ENCODE measurements at places on chromosomes 16 and 17.

DNA sequence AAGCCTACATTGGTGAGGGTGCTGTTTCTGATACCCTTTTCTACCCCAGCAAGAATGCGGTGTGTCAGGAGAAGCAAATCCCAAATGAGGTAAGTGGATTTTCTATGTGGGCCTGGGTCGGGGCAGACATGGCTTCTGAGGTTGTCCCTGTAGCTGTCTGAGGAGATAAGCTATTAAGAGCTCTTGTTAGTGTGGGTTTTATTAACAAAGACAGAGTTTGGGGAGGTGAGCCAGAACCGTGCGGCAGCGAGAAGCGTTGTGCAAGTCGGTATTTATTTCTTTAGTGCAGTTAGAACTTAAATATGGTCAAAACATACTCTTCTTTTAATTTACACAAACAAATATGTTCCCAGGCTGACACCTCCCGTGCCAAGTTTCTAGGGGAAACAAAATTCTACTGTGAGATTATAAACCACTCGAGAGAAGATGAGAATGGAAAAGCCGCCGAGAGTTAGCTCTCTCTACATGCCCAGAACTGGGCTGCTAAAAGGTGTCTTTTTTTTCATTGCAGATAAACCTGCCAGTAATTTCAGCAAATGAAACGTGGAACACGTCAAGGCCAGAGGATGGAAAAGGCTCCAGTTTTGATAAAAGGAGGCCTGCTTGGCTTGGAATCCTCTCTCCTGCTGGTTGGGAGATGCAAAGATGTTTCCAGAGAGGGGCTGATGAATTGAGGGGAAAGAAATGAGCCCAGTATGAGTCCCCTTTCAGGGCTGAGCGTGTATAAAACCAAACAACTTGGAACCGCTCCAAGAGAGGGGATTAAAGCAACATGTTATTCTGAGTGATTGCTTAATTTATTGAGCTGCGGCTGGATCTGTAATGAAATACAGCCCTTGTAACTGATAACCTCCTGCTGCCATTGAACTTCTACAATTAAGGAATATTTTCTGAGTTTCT lies 254.6 kb downstream of the MRTFB start:
- no peak for DNase-seq

GRCh38 chr17:50003911-50004310 lies 8.9 kb upstream of the DLX3 start:
- DNase-seq: no peak

- peak; percentile 89 for DNase-seq
Observed at GRCh38 chr17:67378454-67379250, 1.6 kb downstream of the PITPNC1 start.

DNA sequence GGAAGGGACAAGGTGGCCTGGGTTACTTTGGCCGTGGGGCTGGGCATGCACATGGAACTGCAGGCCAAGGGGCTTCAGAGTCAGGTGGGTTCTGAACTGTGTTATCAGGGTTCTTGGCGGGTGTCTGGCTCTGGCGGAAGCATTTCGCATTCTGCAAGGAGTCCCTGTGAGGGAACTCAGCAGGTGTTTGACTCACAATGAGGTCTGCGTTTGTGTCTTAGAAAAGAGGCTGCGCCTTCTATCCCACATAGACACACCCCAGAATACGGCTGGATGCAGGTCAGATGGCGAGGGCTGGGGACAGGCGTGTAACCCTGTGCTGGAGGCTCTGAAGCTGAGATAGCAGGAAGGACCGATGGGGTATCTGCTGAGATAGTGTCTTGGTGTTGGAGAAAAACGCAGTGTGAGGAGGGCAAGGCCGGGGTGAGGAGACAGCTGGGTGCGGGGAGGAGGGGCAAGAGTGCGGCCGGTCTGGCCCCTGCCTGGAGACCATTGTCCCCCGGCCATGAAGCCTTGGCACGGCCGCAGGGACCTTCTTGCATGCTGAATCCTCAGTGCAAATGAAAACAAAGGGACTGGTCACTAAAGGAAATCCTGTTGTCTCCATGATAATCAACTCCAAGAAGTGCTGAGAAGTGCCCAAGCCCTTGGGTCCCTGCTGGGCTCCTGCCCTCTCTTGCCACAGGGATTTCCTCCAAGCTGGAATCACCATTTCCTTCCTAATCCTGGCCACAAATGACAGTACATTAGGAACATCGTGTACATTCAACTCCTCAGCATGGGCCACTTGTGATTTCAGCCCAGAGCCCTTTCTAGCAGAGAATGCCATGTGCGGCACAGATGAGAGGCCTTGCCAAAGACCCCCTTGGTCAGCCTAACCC lies 22.8 kb upstream of the MTSS2 start:
- no peak for DNase-seq

DNA sequence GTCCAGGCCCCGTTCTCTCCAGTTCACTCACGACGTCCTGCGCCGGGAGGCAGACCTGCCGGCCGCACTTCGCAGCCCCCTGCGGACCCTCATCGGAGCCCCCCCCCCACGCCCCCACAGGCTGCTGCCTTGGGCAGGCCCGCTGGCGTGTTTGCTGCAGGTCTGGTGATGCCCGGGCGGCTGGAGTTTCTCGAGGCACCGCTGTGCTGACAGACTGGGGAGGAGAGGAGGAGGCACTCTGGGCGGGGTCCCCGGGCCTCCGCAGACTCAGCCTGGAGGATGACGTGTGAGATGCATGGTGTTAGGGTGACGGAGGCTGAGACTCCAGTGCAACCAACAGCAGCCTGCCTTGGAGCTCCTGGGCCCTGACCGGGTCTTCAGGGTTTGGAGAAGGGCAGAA lies 24.1 kb downstream of the BAIAP2 start:
- no peak for DNase-seq

GRCh38 chr17:78272181-78272913 lies 40.9 kb downstream of the TMEM235 start:
- DNase-seq: peak; percentile 68

DNA sequence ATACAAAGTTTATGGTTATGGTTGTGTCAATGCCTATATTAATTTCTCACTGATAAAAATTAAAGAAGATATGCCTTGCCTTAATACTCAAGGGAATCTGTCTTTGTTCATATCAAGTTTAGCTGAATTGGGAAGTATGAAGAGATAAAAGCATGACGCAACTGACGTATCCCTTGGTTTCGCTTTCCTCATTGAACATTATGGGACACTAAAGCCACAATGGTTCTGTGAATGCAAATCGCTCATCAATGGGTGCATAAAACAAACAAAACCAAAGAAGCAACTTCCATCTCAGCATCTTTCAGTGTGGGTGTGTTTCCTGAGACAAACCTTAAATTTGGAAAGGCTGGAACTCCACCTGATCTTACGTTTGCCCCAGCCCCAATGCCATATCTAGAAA lies 108.2 kb downstream of the NPIPB5 start:
- DNase-seq: no peak

- DNase-seq: no peak
Observed at GRCh38 chr17:54426296-54426886, 474.3 kb upstream of the TOM1L1 start.

GRCh38 chr17:40821536-40821935 lies 878 bp downstream of the KRT10 start:
- DNase-seq: no peak

- no peak for DNase-seq
Observed at GRCh38 chr16:81821436-81822128, 42.5 kb downstream of the PLCG2 start.

GRCh38 chr16:87060034-87060986 lies 256.9 kb downstream of the C16orf95 start:
- no peak for DNase-seq

- no peak for DNase-seq
Observed at GRCh38 chr17:11896199-11896598, 101.1 kb downstream of the ZNF18 start.

- DNase-seq: no peak
Observed at GRCh38 chr17:9309216-9309615, 266.4 kb downstream of the STX8 start.

DNA sequence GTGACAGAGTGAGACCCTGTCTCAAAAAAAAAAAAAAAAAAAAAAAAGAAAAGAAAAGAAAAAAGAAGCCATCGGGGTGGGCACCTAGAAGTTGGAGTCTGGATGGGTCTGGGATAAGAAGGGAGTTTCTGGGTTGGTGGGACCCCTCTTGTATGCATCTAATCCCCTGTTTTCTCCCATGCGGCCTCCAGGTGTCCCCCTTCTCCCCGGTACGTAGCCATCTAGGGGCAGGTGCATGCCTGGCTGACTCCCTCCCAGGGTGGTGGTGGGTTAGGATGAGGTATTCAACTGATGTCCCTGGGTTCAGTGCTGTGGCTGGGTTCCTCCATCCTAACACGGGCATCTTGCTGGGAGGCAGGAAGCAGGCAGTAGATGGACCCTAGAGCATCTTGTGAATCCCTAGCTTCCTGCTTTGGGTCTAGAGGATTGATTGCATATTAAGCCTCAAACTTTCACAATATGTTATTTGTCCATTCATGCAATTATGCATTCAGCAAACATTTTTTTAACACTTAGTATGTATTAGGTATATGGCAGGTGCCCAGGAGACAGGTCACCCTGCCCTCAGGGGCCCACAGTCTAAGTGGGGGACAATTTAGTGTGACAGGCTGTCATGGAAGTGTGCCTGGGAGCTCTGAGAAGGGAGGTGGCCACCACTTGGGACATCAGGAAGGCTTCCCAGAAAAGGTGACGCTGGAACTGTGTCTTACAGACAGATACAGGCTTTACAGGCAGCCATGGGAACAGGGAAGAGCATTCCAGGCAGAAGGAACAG lies 13.1 kb downstream of the FMNL1 start:
- peak; percentile 63 for DNase-seq

DNA sequence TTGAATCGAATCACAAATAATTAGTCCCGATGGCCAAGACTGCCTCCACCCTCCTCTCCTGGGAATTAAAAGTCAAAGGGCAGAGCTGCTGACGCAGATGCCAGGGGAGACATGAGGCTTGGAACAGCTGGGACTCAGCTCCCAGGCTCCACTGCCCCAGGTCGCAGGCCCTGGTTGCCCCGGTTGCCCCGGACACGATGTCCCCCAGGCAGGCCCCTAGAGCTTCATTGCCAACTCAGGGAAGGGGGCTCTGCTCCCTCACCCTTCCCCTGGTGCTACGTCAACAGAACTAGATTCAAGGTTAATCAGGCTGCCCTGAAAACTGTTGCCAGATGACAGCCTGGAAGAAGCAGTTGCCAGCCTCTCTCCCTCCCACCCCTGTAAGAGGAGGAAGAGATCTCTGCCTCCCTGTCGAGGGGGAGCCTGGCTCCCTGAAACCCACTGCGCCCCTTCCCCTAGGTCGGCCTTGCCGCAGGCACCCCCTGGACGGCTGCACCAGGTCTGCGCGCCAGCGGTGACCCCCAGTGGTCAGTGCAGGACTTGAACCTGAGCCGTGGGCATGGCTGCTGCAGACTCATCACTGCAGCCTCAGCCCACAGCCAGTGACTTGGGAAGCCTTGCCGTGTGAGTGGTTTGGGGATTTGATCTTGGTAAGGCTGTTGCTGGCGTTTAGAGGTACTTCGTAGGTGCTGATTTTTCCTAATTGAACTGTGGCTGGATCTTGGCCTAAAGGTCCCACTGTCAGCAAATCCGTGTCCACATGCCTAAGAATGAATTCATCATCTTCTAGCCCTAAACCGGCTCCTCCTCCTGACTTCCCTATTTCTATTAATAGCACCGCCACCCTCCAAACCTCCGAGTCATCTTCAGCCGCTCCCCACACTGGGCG lies 84.1 kb upstream of the TOB1 start:
- peak; percentile 70 for DNase-seq

- DNase-seq: peak; percentile 94
Observed at GRCh38 chr17:7843536-7844291, 9.7 kb downstream of the KDM6B start.

GRCh38 chr17:34623856-34624766 lies 44.7 kb downstream of the TMEM132E start:
- no peak for DNase-seq

DNA sequence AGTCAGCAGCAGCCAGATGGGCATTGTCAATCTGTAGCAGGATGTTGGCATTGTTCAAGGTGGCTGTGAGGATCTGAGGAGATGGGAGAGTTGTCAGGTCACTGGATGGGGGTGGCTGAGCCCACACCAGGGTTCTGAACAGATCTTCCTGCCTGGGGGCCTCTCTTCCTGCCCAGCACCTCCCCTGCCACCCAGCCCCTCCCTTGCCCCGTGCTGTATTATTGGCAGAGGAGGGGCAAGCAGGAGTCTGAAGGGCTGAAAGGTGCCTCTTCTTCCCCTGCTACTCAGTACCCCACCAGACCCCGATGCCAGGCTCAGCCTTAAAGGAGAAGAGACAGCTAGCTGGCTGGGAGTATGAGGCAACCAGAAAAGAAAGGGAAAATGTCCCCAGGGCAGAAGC lies 93.0 kb downstream of the GOSR1 start:
- no peak for DNase-seq

DNA sequence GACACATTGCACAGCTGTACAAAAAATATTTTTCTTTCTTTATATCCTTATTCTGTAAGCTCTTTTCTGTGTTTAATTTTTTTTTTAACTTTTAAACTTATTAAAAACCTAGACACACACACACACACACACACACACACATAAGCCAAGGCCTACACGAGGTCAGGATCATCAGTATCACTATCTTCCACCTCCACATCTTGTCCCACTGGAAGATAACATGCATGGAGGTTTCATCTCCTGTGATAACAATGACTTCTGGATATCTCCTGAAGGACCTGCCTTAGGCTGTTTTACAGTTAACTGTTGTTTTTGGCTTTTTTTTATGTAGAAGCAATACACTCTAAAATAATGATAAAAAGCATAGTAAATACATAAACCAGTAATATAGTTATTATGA lies 71.2 kb downstream of the TNRC6C start:
- DNase-seq: no peak

DNA sequence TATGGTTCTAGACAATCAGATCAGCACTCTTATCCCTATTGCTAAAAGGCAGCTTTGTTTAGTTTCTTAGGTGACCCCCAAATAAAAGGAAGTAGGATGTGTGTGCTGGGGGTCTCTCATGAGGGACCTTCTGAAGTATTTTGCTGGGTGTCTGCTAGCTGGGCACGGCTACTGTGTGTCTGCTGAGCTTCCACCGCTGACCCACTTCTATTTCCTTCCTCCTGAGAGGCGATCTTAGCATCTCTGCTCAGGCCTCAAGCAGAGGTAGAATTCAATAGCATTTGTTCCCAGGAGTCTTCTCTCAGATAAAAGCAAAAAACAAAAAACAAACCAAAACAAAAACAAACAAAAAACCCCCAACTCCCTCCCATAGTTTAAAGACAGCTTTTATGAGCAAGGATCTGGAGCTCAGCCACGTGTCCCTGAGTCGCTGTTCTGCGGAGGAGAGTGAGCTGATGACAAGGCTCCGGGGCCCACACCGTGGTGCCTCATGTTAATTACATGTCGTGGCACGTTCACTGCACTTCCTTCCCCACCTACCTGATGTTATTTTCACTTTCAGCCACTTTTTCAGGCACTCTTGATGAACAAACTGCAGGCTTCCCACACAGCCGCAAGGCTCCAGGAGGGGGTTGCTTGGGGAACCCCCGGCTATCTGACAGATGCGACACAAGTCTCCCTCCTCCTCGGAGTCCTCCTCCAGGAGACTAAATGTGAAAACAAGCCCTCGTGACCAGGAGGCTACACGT lies 83.5 kb downstream of the MARCHF10 start:
- DNase-seq: peak; percentile 83

Measured in activated T-cell treated with anti-CD3 and anti-CD28 coated beads, Interleukin-2, amount 50 U/mL, for 24 hours (primary cell).